ENCODE measurements at places on chromosomes 16 and 17.

GRCh38 chr17:76140661-76141211 is 309 bp downstream of the FOXJ1 start:
- no peak overlapping the region for H3K4me3 ChIP-seq
- H3K36me3 ChIP-seq, result peaks cover 10% of the 10 kb centered on the region
- H3K27ac ChIP-seq, result no peak overlapping the region
- no peak for DNase-seq
- peaks cover 55% of the 10 kb centered on the region for H3K4me1 ChIP-seq
- peaks cover 24% of the 10 kb centered on the region for H3K27me3 ChIP-seq

DNA sequence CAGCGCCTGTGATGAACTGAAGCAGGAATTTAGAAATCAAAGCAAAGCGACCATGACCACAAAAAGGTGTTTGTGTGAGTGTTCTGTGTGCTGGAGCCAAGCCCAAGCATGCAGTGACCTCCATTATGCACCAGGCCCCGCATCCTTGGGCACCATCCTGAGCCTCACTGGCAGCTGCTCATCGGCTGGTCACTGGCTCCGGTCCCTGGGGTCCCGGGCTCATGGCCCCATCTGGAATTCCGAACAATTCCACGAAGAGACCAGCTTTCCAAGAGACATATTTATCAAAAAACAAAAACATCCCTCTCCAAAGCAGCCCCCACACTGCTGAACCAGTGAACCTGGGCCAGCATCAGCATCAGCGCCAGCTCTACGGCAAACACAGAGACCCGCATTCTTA is 15.2 kb upstream of the ZNF469 start:
- H3K27me3 ChIP-seq, result peaks cover 1% of the 10 kb centered on the region
- H3K27ac ChIP-seq, result no peak overlapping the region
- no peak for DNase-seq

DNA sequence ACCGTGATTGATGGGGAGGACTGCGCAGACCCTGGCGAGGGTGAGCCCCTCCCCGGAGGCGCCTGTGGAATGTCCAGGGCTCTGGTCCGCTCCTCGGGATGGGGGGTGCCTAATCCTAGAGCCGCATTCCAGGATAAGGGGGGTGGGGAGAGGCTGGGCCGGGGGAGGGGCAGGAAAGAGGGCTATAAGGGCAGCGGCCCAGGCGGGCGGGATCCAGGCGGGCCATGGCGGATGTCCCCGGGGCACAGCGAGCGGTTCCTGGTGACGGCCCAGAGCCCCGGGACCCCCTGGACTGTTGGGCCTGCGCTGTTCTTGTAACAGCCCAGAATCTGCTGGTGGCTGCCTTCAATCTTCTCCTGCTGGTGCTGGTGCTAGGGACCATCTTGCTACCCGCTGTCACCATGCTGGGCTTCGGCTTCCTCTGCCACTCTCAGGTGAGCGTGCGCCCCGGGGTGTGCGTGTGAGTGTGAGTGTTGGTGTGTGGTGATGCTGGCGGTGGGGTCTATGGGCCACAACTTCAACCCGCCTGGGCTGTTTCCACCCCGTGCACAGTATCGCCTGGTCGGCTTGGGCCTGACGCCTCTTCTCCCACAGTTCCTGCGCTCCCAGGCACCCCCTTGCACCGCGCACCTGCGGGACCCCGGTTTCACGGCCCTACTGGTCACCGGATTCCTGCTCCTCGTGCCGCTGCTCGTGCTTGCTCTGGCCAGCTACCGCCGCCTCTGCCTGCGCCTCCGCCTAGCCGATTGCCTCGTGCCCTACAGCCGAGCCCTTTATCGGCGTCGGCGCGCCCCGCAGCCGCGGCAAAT is at the start of gene TMEM88:
TSS of gene TMEM88 (plus strand) at position 216 of the 809 bp plus-strand sequence. CDS start at position 225, 9 bp downstream.
- peaks cover 33% of the 10 kb centered on the region for H3K36me3 ChIP-seq
- peaks cover 25% of the 10 kb centered on the region for H3K4me1 ChIP-seq
- peak; percentile 52 for DNase-seq
- peaks cover 19% of the 10 kb centered on the region for H3K27me3 ChIP-seq
- peak within 1 kb of the TSS; percentile 78 for H3K27ac ChIP-seq
- H3K4me3 ChIP-seq, result peak within 1 kb of the TSS; percentile 72

DNA sequence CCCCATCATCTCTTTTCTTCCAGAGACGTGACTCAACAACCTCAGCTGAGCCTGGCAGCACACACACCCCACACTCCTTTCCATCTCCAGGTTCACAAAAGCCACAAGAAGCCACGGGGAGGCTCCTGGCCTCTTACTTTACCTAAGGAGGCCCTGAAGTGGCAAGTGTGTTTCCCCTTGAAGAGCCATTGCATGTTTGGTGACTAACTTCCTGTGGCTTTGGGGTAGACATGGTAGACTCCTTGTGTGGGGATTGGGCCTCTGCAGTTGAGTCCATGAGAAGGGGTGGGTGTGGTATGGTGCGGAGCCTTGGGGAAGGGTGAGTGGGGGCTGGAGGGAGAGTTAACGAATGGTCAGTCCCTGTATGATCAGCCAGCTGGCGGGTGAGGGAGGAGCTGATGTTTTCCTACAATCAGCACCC is 24.2 kb downstream of the SAP30BP start:
- H3K27ac ChIP-seq, result peak overlapping the region; percentile 57
- DNase-seq, result no peak
- peaks cover 9% of the 10 kb centered on the region for H3K27me3 ChIP-seq

- no peaks in the 10 kb centered on the region for H3K36me3 ChIP-seq
- H3K27me3 ChIP-seq, result peaks cover 4% of the 10 kb centered on the region
- H3K4me3 ChIP-seq, result no peak overlapping the region
- no peak for DNase-seq
- no peak overlapping the region for H3K27ac ChIP-seq
These were observed 142.9 kb downstream of the RAB11FIP4 start for GRCh38 chr17:31534223-31534888.

All from endothelial cell (in vitro differentiated cells).